ENCODE measurements at places on chromosomes 2 and 18. TPM values are rescaled to one million over a fixed set of nuclear protein-coding genes. Genes with fewer than 3 reads are reported as not detected.

SNORC gene
- 1.8 TPM for total RNA-seq

TXNDC2 gene
- 0.26 TPM for total RNA-seq

HK2 gene
- 94.5 TPM for total RNA-seq

MAPK4 gene
- total RNA-seq: not detected

TLX2 gene
- total RNA-seq: 1.2 TPM

DLX2 gene
- 0.20 TPM for total RNA-seq

VIT gene
- not detected for total RNA-seq

EGR4 gene
- total RNA-seq: 1.9 TPM

USP14 gene
- total RNA-seq: 95.3 TPM

SOCS6 gene
- total RNA-seq: 3.7 TPM

GNLY gene
- total RNA-seq: 141 TPM

DOK6 gene
- not detected for total RNA-seq

MAP2 gene
- total RNA-seq: not detected

DAW1 gene
- not detected for total RNA-seq

Measured in activated T-helper 1 cell treated with anti-CD3 and anti-CD28 coated beads, Interleukin-12 subunit alpha, Interleukin-12 subunit beta, Interleukin-2, Interleukin-4 antibody, amounts not matched to agents 30 ng/mL and 10 ng/mL and 1 ng/mL, durations not matched to agents 14 hours and 24 hours and 36 hours (primary cell).